ENCODE measurements at places on chromosomes 7 and 10.

DNA sequence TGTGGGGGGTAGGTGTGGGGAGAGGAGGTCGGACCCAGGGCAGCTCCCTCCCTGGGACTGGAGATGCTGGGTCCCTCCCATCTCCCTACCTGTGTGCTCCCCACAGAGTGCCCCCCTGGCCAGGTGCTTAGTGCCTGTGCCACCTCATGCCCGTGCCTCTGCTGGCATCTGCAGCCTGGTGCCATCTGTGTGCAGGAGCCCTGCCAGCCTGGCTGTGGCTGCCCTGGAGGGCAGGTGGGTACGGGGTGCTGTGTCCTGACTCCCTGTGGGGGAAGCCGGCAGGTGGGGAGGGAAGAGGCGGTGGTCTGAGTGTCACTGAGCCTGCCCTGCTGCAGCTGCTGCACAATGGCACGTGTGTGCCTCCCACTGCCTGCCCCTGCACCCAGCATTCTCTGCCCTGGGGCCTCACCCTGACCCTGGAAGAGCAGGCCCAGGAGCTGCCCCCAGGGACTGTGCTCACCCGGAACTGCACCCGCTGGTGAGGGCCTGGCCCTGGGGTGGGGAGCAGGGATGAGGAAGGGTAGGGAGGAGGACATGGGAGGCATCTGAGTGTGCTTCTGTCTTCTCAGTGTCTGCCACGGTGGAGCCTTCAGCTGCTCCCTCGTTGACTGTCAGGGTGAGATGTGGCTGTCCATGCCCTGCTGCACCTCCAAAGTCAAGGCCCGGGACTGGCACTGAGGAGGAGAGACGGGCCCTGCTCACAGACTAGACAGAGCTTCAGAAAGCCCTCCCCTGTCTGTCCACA lies 11.7 kb upstream of the ZNF862 start:
- no peak for DNase-seq

DNA sequence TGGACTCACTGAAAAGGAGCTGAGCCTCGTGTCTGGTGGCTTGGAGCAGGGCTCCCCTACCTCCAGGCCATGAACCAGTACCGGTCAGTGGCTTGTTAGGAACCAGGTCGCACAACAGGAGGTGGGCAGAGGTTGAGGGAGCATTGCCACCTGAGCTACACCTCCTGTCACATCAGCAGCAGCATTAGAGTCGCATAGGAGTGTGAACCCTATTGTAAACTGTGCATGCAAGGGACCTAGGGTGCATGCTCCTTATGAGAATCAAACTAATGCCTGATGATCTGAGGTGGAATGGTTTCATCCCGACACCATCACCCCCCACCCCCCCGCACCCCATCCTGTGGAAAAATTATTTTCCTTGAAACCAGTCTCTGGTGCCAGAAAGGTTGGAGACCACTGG lies 50.4 kb downstream of the TSPAN15 start:
- no peak for DNase-seq

- no peak for DNase-seq
These were observed 141.3 kb downstream of the PAXIP1 start for GRCh38 chr7:154861589-154861988.

DNA sequence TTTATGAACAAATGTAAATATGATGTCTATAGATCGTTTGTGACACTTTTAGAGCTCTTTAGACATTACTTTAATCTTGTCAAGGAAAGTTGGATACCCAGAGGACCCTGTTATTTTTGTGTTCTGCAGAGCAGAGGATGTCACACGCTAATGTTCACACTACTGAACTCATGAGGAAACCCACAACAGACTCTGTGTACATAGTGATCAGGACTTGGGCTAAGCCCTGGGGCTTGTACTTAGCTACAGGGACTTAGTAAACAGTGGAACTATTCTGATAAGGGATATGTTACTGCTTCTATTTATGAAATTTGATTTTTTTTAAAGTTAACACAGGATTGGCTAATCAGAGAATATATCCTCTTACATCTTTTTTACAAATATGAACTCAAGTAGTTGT lies 36.1 kb upstream of the ZNF518A start:
- DNase-seq = no peak

DNA sequence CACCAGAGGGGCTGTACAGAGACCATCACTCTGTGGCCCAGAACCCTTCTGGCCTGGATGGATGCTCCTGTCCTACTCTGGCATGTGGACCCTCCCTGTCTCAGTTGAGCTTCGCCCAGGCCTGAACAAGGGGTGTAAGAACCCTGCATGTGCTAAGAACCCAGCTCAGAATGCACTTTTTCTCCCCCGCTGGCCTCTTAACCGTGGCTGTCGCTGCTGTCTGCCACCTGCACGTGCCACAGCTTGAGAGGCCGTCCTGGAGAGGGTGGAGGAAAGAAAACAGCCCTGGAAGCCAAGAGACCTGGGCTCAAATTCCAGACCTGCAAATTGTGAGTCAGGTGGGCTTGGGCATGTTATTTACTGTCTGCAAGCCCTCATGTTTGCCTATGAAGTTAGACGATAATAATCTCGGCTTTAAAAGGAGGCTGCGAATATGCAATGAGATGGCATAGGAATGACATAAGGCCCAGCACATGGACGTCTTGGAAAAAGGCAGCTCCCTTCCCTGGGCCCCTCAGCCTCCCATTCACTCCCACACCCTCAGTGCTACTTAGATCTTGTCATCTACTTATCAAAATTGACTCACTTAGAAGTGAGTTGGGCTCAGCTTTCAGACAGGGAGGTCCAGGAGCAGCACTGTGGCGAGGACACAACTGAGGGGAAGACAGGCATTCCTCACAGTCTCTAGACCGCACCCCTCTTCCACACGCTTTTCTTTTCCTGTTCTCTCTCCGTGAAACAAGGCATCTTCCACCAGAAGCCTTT lies 31.4 kb downstream of the FIGNL1 start:
- no peak for DNase-seq

- no peak for DNase-seq
These were observed 186.7 kb downstream of the CHCHD3 start for GRCh38 chr7:132895231-132895630.

- no peak for DNase-seq
These were observed 203.1 kb downstream of the ELMO1 start for GRCh38 chr7:37245590-37245989.

DNA sequence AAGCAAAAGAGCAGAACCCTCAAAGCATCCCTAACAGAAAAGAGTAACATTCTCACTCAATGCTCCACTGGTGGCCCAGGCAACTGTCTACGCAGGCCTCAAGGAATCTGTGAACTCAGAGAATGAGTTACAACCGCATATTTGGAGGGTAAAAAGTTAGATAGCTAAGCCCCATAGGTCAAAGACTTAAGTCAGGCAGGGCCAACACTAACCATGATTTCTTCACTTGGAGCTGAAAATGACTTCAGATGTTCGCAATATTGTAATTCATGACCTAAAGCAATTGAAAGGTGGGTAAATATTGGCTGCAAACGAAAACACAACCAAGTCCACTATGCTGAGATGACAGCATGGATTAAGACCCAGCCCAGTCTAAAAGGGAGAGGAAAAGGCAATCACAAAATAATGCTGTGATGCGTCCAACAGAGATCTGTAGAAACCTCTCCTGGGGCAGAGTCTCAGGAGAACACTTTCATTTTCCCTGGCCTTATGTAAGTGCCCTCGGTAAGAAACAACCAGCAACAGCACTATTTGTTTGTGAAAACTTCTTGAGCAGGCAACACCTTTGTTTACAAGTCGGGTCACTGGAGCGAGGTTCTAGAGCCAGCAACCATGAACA lies 176.5 kb downstream of the TNS3 start:
- DNase-seq = no peak

DNA sequence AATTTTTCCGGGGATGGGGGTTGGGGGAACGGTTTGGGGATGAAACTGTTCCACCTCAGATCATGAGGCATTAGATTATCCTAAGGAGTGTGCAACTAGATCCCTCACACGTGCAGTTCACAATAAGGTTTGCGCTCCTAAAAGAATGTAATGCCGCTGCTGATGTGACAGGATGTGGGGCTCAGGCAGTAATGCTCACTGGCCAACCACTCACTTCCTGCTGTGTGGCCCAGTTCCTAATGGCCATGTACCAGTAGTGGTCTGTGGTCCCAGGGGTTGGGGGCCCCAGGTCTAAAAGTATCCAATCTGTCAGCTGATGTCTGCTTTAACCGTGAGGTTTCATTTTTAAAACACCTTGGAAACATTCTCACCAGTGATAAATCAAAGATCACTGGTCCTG lies 2.2 kb downstream of the STN1 start:
- DNase-seq = peak; percentile 20

- DNase-seq = no peak
These were observed 66.7 kb downstream of the CREB3L2 start for GRCh38 chr7:137934941-137935883.

GRCh38 chr7:78900806-78901205 lies 552.7 kb downstream of the MAGI2 start:
- DNase-seq = no peak

DNA sequence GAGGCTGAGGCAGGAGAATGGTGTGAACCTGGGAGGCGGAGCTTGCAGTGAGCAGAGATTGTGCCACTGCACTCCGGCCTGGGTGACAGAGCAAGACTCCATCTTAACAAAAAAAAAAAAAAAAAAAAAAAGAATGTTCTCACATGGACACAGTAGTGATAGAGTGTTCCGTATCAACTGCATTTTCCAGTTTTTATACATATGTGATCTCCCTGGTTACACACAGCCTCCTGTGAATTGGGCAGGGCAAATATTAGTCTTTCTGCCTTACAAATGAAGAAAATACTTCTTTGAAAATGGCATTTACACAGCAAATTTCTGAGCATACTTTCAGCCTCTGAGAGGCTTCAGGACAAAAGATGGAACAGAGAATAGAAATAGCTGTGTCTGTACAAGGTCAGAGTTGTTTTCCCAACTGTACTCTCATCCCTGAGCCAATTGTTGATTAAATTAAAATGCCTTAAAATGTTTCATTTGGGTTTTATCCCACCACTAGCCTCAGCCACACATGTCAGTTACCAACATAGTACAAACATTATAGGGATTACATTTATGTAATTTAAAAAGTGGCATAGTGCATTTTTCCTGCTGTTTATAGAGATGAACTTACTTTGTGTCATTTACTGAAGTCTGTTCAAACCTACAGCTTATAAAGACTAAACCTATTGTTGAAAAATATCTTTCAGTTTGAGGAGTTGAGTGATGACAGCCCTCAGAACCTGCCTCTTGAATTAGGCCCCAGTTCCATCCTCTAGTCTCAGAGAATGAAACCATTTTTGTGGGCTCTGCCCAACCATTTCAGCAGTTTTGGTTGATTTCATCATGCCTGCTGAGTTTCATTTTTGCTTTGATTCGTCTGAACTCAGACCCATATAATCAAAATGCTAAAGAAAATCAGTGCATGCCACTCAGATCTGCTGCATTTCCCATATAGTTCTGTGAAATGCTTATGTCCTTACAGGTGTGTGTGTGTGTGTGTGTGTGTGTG lies 609.4 kb upstream of the C7orf33 start:
- no peak for DNase-seq

- DNase-seq = no peak
These were observed 270.5 kb downstream of the BICC1 start for GRCh38 chr10:58782876-58783851.

DNA sequence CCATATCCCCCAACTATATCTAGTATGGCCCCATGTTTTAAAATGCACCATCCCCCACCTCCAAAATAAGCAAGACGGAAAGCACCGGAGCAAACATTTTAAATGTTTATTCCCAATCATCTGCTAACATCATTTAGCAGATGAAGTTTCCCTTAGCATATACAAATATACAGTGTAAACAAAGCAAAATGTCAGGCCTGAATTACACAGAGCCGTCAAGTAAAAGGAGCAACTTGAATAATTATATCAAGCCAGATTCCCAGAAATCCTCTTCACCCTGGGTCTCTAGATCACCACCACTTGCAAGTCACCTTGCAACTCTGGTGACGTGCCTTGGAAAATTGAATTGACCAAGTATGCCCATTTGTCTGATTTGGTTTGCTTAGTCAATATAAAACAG lies 91.6 kb upstream of the COL1A2 start:
- no peak for DNase-seq

DNA sequence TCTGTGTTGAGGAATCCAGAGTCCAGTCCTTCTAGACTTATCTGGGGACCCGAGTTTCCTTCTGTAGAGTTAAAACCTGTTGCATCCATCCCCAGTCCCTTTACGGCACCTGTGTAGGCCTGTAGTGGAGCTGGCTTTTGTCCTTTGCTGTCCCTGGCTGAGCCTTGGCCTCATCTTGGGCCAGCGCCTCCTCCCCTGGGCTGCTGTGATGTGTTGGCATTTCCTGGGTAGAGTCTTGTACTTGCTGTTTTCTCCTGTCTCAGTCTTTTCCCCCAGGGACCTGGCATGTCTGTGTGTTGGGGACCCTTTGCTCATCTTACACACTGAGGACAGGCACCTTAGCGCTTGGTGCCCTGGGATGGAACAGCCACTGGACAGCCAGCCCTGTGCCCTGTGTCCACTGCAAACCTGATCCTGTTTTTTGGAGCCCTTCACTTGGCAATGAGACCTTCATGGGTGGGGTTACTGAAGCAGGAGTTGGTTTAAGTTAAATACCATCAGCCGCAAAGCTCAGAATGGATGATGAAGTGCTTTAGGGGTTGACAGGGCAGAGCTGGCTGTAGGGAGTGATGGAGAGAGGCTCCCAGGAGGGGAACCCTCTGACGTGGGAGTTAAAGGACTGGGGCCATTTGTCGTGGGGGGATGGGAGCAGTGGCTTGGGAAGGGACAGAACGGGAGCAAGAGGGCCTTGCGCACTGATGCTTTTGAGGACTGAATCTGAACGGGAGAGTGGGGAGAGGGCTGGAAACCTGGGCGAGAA lies 50.9 kb downstream of the CUX1 start:
- DNase-seq = no peak

DNA sequence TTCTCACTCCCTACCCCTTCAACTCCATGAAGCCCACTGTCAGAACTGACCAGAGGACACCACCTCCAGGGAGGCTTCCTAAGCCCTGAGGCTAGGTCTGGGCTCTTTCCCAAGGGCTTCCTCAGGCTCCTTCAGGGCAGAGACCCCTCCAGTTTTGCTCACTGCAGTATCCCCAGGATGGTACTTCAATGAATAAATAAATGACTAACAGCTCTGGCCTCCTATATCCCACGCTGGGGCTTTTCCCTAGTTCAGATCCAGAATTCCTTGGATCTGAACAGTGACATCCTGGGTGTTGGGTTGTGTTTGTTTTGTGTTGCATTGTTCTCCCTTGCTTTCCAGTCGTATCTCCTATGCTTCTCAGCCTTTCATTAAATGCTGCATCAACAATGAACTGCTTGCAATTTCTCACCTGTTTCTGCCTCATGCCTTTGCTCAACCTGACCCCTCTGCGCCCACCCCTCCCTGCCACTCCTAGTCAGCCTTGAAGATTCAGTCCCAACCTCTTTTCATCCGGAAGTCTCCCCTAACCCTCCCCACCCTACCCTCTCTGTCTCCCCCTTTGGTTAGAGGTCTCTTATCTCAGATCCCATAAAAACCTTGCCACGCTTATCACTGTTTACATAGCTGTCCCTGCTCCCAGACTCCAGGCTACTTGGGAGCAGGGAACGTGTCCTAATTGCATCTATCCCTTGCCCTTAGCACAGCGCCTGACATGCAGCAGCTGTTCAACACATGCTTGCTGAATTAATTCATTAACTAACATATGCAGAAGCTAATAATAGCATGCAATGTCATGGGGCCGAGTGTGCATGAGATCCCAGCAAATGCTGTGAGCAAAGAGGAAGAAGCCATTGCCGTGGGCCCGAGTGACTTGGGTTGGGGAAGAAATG lies 41.7 kb downstream of the PPP1R3C start:
- peak; percentile 69 for DNase-seq

GRCh38 chr7:155338632-155339320 lies 41.1 kb downstream of the INSIG1 start:
- no peak for DNase-seq
